ENCODE measurements at places on chromosomes 1 and 21.

- DNase-seq, result no peak
Observed at GRCh38 chr1:107802654-107803053, 162.3 kb downstream of the VAV3 start.

DNA sequence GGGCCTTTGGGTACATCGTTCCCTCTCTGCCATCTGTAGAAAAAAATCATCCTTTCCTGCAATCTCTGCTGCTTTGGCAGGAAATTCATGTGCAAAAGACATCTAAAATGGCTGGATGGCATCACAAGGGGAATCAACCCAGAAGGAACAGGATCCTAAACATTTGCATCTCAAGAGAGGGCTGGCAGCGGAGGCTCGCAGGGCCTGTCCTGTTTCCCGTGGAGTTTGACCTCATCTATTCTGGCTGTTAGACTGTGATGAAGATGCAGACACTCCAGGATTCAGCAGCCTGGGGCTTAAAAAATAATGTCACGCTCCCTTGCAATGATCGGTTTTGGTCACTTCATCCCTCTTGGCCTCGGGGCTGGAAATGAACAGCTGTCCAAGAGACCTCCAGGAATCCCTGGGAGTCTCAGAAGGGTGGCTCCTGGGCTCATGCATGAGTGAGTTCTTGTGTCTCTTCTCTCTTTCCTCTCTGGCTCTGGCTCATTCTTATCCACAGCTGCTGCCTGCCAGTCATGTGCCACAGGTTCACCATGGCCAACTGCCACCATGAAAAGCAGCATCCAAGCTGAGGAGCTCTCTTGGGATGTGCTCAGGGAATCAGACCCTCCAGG, 16.1 kb upstream of the PCP4 start:
- no peak for DNase-seq

GRCh38 chr1:54971317-54971791, 9.1 kb upstream of the TMEM61 start:
- DNase-seq, result no peak

DNA sequence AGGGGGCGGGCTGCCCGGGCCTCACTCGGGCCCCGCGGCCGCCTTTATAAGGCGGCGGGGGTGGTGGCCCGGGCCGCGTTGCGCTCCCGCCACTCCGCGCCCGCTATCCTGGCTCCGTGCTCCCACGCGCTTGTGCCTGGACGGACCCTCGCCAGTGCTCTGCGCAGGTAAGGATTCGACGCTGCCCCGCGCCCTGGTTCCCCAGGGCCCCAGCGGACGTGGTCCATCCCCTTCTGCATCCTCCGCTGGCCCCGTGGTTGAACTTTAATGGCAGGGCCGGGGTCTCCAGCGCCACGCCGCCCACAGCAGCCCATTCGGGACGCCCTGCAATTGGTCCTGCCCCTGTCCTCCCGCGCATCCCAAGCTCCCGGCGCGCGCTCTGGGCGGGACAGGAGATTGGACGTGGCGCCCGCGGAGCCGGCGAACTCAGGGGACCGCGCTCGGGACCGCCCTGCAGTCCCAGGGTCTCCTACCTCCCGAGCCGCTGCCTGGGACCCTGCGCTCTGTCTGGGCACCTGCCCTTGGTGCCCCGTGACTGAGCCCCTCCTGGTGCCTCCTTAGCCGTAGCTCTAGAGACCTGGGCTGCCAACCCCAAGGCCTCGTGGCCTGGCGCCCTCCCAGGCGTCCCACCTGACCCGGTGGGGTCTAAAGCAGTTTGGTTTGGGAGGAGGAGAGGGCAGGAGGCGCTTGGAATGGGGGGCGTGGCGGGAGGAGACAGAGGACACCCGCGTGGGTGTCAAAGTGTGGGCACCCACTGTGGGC, at the start of gene ALPL:
Gene ALPL, plus strand, starts transcription at position 73 of the 762 bp plus-strand sequence. CDS start 44,659 bp downstream, outside the sequence.
- DNase-seq, result no peak

GRCh38 chr21:33848249-33848953, 67.2 kb downstream of the ATP5PO start:
- DNase-seq, result no peak

GRCh38 chr1:116299248-116299647, 73.8 kb upstream of the ATP1A1 start:
- no peak for DNase-seq

GRCh38 chr1:39159224-39160036, 45.1 kb upstream of the MACF1 start:
- peak; percentile 56 for DNase-seq

GRCh38 chr21:25939396-25939761, 204.6 kb downstream of the GABPA start:
- no peak for DNase-seq

DNA sequence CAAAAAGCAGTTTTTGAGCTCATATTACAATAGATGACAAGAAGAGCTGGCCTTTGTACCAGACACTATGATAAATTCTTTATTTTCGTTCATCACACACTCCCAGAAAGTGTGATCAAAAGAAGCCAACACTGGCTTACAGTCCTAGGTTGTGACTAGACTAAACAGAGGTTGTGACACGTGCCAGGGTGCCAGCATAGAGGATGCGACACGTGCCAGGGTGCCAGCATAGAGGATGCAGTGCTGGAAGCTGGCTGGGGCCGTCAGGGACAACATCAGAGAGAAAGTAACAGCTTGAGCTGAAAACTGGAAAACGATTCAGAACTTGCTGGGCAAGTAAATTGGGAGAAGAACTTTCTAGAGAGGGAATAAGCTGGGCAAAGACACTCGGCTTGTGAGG, 2.2 kb downstream of the MTARC1 start:
- DNase-seq, result no peak

DNA sequence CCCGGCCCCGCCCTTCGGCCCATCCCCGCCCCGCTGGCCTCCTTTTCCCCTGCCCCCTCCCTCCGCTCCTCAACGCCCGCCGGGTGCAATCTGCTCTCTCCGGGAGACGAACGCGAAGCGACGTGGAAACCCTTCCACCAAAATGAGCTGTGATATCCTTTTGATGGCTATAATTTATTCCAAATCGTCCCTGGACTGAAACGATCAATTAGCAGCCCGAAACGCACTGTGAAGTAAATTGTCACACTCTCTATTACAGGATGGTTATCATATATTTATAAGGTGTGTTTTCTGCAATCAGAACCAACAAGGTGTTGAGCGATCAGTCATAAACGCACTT, 134.6 kb upstream of the BARHL2 start:
- no peak for DNase-seq

GRCh38 chr1:197787623-197788536, 12.6 kb upstream of the DENND1B start:
- DNase-seq, result no peak

DNA sequence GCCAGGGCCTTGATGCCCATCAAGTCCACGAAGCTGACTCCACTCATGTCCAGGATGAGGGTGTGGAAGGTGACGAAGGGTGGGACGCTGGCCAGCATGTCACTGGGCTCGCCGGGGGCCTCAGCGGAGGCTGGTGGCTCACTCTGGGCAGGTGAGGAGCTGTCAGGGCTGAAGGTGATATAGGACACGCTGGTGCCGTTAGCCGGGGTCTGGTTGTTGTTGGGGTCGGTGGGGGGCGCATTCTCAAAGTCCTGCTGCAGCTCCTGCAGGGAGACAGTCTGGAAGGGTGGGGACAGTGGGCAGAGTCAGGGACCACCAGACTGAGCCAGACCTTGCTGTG, 21.7 kb downstream of the SLC26A9 start:
- no peak for DNase-seq

- DNase-seq, result no peak
Observed at GRCh38 chr1:59570524-59570923, 244.2 kb upstream of the HOOK1 start.

DNA sequence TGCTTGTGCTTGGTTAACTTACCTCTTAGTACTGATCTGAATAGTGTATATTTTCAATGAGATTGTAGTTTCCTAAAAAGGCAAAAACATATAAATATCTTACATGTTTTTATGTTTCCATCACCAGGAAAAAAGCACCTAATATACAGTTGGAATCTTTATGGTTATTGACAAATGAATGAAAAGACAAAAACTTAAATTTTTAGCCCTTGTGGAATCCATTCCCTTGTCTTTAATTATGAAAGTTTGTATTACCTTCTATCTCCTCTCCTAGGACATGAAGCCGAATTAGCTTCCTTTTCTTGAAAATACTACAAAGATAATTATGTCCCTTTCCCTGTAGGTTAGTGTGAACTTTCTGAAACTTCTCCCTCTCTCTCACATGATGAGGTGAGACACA, at the start of gene OR2T12:
Gene OR2T12, minus strand, starts transcription at position 101 of the 400 bp plus-strand sequence. CDS start 7,846 bp downstream, outside the sequence.
- DNase-seq, result no peak

- DNase-seq, result no peak
Observed at GRCh38 chr1:234687011-234687410, 77.0 kb upstream of the IRF2BP2 start.

- DNase-seq, result no peak
Observed at GRCh38 chr1:173473599-173474011, 3.5 kb upstream of the PRDX6 start.

- no peak for DNase-seq
Observed at GRCh38 chr21:42682661-42683210, 29.3 kb downstream of the PDE9A start.

DNA sequence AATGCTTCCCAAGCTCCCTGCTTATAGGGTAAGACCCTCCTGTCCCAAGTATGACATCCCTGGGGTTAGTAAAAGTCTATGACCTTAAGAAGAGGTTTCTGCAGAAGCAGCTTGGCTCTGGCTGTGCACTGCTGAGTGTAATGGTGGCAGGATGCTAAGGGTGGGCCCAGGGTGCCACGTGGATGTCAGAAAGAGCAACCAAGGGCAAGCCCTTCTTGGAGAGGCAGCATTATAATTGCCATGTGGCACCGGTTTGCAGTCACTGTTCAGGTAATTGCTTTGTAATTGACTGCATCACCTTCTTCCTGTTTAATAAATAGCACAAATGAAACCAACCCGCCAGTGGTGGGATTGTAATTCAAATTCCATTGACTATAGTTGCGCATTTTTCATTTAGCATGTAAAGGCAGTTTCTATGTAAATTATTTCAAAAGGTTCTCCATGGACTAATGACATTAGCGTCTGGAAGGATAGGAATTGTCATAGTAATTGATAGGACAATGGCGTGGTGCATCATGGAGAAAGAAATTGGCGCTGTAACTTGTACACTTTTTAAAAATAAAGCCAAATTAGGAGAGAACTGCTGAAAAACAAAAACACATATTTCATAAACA, 490.6 kb upstream of the VAMP3 start:
- DNase-seq, result no peak

DNA sequence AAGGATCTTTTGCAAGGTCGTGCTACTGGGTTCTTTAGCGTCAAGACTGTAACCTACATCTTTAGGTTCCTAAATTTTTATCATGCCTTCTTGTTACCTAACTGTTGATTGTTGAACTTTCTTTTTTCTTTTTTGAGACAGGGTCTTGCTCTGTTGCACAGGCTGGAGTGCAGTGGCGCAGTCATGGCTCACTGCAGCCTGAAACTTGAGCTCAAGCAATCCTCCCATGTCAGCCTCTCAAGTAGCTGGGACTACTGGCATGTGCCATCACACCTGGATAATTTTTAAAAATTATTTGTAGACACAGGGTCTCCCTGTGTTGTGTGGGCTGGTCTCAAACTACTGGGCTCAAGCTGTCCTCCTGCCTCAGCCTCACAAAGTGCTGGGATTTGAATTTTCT, 52.9 kb downstream of the NFIA start:
- no peak for DNase-seq

DNA sequence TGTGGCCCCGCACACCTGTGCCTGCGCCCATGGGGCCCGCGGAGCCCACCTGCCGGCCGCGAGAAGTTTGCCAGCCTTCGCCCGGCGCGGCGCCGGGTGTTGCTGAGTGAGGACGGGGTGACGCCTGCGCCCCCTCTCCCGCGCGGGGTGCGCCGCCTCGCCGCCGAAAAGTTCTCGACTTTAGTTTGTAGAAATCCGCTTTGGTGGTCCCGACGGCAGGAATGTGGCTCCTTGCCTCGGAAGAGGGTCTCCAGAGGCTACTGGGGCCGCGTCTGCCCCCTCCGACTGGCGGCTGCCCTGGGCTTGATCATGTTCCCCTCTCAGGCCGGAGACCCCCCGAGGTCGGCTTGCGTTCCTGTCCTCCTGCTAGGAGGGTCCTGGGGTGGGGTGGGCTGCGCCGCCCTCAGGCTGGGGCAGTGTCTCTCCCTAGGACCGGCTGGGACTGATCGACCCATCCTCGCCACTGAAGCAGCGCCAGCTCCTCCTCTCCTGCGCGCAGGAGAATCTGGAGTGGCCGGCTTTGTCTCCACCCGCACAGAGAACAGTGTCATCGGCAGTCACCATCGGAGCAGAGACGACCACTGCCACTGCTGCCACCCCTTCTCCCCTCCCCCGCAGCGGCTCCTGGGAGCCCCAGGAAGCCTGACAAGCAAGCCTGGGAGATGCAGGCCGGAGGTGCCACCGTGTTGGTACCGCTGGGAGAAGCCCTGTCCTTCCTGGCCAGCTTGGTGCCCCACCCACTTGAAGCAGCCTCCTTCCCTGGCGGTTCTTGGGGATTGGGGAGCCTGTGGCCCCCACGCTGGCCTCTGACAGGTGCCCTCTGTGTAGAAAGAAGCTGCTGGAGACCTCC, 553 bp upstream of the SLC30A2 start:
- DNase-seq, result no peak

GRCh38 chr1:7382971-7383370, 388.1 kb upstream of the VAMP3 start:
- DNase-seq, result no peak

DNA sequence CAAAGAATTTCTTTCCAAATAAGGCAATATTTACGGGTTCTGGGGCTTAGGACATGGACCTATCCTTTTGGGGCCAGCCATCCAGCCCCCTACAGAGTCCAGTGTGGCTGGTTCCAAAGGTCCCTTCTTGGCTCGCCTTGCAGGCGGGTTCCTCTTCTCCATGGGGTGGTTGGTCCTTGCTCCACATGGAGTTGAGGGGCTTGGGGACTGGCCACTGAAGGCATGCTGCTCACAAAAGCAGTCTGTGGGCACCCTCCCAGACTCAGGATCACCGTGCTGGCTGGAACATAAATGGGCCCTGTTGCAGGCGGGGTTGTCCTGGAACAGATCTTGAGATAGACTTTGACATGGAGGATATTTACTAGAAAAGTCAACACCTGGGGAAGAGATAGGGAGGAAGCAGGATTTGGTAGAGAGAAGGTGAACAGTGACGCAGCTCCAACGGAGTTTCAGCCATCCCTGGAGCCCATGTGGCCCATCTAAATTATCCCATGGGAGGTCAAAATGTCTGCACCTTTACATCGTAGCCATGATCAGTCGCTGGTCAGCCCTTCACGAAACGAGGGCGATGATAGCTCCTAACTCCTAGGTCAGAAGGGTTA, 39.1 kb upstream of the LRP8 start:
- DNase-seq, result no peak

DNA sequence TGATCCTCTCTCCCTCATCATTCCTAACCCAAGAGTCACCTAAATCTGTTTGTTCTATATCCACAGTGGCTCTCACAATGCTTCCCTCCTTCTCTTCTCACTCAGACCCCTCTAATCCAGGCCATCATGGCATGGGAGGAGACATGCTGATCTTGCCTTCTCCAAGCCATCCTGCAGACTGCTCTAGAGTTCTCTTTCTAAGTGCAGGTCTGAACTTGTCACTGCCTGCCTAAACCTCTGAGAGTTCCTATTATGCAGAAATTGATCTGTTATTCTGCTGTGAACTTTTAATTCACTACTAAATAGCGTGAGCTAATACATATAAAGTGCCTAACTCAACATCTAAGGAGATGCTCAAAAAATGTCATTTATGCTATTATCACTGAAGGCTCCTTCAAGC, 26.8 kb downstream of the LAMC2 start:
- DNase-seq, result no peak

All from NCI-H82 (cell line).